ENCODE measurements at places on chromosomes 1 and 21. TPM values are rescaled to one million over a fixed set of nuclear protein-coding genes. Genes with fewer than 3 reads are reported as not detected.

DNA sequence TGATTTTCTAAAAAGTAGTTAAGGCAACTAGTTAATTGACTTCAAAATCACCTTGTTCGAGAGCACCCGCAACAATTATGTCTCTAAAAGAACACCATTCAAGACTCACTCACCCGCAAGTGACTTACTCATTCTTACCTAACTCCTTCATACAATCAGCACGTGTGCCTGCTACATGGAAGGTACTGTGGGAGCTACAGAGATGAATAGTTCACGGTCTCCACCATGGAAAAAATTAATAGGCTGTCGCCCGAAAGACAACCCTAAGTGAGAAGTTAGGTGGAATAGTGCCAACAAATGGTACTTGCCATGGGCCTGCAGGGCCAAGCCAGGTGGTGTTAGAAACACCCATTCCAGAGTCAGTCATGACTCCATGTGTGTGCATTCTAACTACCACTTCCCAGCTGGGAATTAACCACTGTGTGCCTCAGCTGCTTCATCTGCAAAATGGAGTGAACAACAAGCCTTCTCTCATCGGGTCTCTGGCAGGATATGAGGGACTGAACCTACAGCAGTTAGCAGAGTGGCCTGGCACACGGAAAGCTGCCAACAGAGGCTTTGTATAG lies 7.1 kb downstream of the SSBP3 start:
- DNase-seq: no peak

DNA sequence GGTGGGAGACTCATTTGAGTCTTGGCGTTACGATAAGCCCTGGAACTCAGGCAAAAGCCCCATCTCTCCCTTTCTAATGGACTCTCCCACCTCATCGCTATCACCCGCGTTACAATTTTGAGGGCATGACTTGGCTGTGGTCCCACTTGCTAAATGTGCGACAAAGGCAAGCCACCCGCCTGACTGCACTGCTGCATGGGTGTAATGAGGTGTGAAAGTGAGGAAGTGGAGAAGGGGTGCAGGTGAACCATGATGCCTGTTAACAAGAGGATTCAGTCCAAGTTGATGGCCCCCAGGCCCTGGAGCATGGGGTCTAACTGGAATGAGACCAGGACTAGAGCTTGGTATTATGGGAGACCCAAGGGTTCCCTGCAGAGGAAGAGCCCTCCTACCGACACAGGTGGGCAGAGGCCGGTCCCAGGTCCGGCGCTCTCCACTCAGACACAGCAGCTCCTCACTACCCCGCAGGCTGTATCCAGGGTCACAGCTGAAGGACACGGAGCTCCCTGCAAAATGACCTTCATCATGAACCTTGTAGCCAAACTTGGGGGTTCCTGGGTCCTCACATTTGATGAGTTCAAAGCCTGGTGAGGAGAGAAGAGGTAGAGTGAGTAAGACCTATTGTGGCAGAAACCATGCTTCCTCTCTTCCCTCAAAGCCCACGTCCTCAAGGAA lies 165.4 kb upstream of the HMGB4 start:
- DNase-seq: no peak

GRCh38 chr1:196584696-196585095 lies 23.5 kb downstream of the KCNT2 start:
- DNase-seq: no peak

DNA sequence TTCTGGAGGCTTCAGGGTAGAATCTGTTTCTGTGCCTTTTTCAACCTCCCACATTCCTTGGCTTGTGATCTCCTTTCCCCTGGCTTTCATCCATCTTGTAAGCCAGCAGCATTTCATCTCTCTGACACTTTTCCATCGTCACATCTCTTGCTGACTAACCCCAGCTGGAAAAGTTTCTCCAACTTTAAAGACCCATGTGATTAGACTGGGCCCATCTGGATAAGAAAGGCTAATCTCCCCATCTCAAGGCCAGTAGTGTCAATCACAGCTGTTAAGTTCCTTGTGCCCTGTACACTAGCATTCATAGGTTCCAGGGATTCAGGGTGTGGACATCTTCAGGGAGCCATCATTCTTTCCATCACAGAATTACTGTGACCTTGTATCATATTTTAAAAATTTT lies 452.1 kb downstream of the TTLL7 start:
- peak; percentile 1 for DNase-seq

DNA sequence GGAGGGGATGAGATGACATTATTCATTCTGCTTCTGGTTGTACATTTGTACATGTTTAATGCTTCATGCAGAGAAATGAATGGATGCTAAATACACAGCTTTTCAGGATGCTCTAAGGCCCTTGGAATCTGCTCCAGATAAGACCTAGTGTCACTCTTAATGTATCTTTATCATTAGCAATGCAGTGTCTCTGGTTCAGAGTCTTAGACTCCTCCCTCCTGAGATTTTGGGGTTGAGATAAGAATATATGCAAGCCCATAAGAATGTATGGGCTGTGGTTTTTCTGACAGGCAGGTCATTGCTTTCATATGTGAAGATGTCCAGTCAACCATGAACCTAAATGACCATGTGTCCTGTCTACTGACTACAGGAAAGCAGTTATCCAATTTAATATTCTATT lies 415.5 kb downstream of the RPS6KC1 start:
- peak; percentile 51 for DNase-seq

GRCh38 chr1:19251305-19252196 lies at the start of the genes EMC1 and MRTO4:
TSS of gene EMC1 (minus strand) at chr1:19251524. CDS start at chr1:19251509, 15 bp downstream.
TSS of gene MRTO4 (plus strand) at chr1:19251805. CDS start at chr1:19251836, 31 bp downstream.
- peak; percentile 88 for DNase-seq

DNA sequence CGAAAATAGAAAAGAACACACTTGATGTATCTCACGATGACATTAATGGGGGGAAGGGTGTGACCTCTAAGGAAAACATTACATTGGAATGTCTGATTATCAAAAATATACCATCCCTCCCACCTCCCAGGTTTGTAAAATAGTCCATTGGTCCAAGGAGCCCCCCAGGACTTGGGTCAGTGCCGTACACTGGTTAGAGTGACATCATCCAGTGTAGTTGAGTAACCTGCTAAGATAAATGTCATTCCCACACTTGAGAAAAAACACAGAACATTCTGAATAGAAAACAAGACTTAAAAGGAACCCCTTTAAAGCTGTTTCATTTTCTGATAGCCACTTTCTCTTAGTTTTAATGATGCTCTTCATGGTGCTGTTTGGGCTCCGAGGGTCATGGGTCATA lies 15.2 kb downstream of the DDX20 start:
- no peak for DNase-seq

DNA sequence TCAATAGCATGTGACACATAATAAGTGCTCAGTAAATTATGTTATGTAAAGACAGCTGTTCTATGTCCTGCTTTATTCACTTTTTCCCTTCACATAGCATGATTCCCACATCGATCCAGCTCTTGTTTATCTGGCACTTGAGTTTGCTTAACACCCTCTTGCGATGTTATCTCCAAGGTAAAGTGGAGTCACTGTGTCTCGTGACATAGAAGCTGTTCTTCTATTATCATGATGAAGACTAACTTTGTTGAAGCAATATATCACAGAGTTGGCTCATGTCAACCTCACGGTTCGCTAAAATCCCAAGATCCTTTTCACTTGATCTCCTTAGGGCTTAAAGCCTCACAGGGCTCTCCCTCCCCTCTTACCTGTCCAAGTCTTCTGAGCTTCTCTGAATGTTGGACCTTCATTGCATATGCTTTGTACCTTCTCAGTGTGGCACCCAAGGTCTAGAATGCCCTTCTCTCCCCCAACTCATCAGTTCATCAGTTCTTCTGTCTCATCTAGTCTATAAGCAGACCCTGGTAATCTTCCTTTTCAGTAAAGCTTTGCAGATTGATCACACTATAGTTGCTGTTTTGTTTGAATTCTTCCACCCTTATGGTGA lies 38.0 kb downstream of the PLXNA2 start:
- no peak for DNase-seq

GRCh38 chr1:156860628-156861423 lies at the start of gene NTRK1:
TSS of gene NTRK1 (plus strand) at chr1:156860865. CDS start at chr1:156860935, 70 bp downstream.
- DNase-seq: peak; percentile 60

DNA sequence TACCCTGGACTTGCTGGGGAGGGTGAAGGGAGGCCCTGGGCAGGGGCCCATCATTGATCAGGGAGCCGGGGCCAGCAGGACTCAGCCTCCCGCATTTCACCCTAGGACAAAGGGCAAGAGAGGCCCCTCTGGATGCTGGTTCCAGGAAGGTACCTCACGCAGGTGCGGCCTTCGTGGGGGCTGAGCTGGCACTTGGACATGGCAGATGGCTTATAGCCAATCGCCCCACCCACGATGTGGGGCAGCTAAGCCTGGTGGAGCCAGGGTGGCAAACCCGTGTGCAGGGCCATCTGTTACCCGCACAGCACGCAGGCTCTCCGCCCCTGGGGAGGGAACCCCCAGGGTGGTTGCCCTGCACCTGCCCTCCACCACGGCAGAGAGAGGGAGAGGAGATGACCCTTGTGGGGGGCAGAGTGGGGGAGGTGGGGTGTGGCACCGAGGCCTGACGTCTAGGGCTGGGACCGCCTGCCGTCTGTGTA lies 2.5 kb downstream of the TFF3 start:
- DNase-seq: no peak

DNA sequence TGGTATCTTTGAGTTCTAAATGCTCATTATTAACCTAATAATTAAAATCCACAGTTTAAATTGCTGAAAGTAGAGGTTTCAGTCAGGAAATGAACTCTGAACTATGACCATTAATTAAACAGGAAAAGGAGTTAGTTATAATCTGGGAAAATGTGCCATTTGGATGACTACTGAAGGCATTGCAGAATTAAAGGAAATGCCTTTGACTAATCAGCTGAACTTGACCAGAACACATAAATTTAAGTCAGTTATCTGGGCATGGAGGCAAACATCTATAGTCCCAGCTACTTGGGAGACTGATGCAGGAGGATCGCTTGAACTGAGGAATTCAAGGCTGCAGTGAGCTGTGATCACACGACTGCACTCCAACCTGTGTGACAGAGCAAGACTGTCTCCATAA lies 31.9 kb downstream of the SLC44A5 start:
- peak; percentile 3 for DNase-seq

GRCh38 chr21:36027347-36027746 lies 33.0 kb downstream of the SETD4 start:
- DNase-seq: peak; percentile 82

GRCh38 chr21:37828556-37828955 lies 87.7 kb downstream of the KCNJ6 start:
- DNase-seq: no peak

DNA sequence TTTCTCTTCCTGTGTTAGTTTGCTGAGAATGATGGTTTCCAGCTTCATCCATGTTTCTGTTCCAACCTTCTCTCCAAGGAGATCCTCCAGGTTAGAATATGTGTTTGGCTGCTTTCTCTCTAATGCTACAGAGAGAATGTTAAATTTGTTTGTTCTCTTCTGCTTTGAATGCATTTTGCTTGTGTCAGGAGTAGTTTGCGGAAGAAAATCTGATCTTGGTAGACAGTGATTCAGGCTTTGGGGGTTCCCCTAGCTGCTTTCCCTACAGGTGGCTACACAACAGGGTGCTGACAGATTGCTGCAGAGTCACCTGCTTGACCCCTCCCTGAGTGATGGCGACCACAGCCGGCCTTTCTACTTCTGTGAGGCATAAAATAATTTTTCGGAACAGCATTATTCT lies 41.8 kb downstream of the MACO1 start:
- no peak for DNase-seq

DNA sequence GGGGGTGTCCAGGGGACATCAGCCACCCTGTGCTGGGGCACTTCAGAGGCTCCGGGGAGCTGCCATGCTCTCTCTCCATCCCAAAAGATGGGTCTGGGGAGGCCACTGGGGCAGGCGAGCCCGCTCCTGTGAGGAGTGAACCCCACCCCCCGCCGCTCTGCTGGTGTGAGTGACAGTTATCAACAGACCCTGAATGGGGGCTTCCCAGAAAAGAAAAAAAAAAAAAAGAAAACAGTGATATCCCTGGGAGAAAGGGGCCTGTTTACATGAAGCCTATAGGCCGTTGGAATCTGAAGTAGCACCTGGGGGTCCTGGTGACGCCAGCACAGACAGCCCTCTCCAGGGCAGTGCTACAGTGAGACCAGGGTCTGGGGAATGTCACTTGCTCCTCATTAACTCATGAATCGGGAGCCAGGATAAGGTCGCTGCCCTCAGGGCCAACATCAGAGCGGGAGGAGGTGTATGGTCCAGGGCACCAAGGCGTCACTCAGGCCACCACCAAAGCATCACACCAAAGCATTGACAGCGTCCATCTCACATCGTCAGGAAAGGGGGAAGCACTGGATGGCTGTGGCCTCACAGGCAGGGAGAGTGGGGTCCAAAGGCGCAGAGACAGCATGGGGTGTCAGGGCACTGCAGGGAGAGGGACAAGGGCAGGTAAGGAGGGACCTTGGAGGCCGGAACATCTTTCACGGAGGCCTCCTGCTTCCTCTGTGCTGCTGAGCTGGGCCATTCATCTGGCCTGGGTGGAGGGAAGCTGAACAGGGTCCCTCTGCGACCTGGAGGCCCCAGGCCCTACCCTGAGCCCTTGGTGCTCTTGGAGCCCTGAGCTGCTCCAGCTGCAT lies 8.4 kb upstream of the NPHP4 start:
- DNase-seq: no peak

- no peak for DNase-seq
These were observed 51.2 kb upstream of the RGS7 start for GRCh38 chr1:241408170-241408569.

DNA sequence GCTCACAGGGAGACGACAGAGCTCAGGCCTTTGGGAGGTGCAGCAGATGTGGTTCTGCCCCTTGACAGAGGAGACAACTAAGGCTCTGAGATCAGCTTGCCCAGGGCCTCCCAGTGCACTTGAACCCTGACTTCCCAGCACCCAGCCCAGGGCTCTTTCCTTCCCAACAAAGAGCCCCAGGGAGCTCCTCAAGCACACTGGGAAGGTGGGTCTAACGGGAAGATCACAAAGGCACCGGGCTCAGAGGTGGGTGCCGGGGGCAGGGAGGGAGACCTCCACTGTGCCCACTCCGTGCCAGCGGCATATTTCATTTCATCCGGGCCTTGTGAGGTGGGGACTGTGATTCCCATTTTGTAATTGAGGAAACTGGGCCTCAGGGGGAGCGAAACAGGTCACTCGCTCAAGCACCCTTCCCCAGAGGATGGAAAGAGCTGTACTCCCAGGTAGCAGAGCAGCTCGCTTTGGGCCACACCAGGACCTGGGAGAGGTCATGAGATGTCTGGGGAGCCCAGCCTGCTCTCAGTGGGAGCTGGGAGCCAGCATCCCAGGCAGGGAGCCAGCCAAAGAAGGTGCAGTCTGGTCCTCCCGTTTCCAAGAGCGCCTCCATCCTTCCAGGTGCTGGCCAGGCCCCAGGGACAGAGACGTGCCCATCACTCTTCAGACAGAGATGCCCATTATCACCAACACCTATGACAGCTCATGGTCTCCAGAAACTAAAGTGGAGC lies 82.3 kb downstream of the SYT2 start:
- DNase-seq: no peak

GRCh38 chr1:41496080-41497055 lies 11.9 kb upstream of the EDN2 start:
- peak; percentile 94 for DNase-seq

GRCh38 chr1:50829014-50829958 lies 130.8 kb downstream of the FAF1 start:
- DNase-seq: peak; percentile 1

CCDC181 gene
- total RNA-seq: 1.2 TPM

RSPO1 gene
- total RNA-seq: 0.24 TPM

LRRN2 gene
- total RNA-seq: 3.9 TPM

ZC3H12A gene
- total RNA-seq: 4.1 TPM

MORC3 gene
- 89.3 TPM for total RNA-seq

AMY2A gene
- total RNA-seq: 26.2 TPM

GBP6 gene
- total RNA-seq: 0.48 TPM

WARS2 gene
- total RNA-seq: 35.6 TPM

NCAM2 gene
- 11.1 TPM for total RNA-seq

OR6Y1 gene
- total RNA-seq: 7.7 TPM

XCL2 gene
- total RNA-seq: not detected

KRTAP19-1 gene
- total RNA-seq: not detected

Measured in umbilical cord (tissue), 2 donors.